Activated CD4-positive, alpha-beta T cell treated with anti-CD3 and anti-CD28 coated beads for 24 hours (primary cell): ENCODE measurements at places on chromosomes 2 and 18.

DNA sequence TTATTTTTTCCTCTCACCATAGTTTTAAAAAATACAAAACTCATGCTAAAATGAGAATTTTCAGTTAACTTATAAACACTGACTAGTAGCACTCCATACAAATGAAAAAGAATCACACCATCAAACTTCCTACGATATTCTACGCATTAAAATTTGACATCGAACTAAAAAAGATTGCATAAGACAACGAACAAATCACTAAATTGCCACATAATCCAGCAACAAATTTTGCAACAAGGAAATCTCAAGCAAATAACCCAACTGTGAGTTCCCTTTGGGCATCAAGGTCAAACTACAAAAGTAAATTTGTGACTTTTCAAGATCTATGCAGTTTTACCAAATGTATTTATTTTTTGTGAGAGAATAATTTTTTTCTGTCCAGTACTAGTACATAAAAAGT lies 1.5 kb downstream of the MAP3K2 start:
- DNase-seq, result no peak

- DNase-seq, result no peak
These were observed 110.4 kb downstream of the MAP2 start for GRCh38 chr2:209534228-209534627.

DNA sequence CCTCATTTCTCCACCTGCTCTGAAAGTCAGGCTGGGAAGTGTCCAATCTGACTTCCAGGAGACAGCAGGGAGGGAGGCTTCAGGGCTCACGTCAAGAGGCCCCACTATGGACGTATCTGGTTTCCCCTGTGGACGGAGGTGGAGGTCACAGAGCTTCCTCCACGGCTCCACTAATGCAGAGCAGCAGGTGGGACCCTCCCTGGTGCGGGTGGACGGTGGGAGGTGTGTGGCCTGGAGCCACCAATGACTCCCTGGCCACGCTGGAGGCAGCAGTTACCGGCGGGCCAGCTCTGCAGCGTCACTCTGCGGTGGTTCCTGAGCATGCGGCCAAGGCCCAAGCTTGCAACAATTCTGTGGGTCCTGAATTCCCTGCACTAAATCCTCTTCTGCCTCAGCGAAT lies 9.0 kb downstream of the CRACDL start:
- no peak for DNase-seq

- no peak for DNase-seq
These were observed 238.2 kb upstream of the RBBP8 start for GRCh38 chr18:22694954-22695353.

GRCh38 chr18:78965917-78966792 lies 13.5 kb upstream of the SALL3 start:
- no peak for DNase-seq

DNA sequence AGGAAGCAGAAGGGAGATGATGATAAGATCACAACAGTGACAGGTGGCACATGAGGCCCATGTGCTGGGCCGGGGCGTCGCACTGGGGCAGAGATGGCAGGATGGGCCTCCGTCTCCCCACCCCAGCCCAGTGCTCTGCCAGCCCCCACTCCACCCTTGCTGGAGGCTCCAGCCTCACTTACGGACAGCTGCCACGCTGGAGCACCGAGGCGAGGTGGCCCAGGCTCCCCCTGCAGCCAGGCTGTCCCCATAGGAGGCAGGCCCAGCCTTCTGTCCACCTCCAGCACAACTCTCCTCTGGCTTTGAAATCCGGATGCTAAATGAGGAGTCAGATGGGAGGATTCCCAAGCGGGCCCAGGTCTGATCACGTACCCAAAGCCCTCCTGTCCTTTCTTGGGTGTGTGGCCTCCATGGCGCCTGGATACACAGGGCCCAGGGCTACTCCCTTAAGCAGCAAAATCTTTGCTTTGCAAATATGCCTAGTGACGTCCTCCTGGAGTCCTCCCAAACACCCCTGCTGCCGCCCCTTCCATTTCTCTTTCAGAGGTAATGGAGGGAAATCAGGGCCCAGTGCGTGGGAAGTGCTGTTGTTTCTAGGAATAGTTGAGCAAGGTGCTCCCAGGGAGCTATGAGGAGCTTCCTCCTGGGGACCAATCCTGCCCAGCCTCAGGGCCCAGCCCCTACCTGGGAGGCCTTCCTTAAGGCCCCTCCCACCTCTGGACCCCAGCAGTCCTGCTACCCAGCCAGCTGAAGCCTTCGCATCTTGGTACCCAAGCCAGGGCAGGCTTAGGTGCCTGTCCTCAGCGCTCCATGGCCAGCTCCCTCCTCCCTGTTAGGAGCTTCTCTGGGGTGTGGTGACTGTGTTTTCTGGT lies 170.4 kb upstream of the MYCN start:
- no peak for DNase-seq

- no peak for DNase-seq
These were observed 139.8 kb upstream of the TANK start for GRCh38 chr2:161020437-161020836.

- DNase-seq, result no peak
These were observed 62.5 kb downstream of the CENPO start for GRCh38 chr2:24855726-24856125.

GRCh38 chr2:32463110-32463509 lies 106.3 kb downstream of the BIRC6 start:
- no peak for DNase-seq

DNA sequence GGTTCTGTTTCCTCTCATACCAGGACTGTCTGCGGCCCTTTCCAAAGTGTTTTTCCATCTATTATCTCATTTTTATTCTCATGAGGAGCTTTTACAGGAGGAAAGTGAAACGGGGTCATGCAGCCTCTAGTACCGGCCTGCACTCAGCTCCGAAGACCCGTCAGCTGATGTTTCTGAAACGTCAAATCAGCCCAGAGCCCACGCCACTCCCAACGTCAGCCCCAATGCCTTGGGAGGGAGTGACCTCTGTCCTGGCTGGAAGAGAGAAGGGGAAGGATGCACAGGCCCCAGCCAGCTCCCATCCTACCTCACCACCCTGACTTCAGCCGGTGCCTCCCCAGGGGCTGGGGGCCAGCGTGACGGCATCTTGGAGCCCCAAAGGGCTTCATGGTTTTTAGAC lies 58.5 kb downstream of the ADCY3 start:
- DNase-seq, result no peak

DNA sequence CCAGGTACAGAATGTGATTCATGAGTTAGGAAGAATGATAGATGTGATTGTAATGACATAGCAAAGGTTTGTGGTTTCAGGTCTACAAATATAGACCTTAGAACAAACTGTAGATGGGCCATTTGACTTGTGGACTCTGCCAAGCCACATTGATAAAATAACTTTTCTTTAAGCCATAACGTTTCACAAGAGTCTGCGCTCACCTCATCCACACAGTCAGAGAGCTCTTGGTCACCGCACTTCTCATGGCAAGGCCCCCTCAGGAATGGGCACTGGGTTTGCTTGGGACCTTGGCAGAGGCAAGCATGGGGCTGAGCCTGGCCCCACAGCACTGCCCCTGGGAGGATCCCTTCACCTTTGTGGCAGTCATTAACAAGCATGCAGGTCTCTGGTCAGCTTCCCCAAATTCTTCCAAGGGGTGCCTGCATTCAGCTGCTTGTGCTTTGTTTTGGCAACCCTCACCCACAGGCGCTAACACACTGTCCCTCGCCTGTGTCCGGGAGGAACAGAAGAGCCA lies 14.0 kb downstream of the ARMC9 start:
- no peak for DNase-seq

DNA sequence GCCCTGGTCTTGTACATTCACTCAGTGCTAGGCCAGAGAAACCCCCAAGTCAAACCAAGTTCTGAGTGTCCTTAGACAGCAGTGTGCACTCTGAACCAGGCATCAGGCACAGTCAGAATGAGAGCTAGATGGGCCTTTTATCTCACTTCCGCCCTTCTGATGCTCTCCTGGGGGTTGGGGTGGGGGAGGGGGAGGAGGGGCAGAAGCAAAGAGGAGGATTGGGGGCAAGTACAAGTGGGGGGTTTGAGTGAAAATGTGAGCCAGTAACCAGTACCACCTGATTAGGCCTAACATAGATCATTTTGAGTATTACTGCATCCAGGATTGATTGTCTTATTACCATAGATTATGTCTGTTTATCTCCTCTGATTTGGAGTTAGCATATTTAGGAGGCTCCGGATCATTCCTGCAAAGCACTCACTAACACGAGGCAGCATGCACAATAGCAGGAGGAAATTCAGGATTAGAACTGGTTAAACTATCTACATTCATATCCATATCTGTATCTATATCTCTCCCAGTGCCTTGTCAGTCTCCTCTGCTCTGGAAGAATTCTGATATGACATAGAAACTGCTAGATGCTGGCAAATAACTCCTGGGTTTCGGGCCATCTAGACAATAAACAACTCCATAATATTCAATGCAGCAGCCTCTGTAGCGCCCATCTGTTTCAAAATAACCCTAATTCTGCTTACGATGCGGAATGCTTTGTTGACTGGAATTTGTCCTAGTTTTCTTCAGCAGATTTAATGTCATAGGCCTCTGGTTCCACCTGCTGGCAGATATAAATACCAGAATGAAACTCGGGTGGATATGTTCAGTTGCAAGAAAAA lies 149.1 kb downstream of the RHBDD1 start:
- DNase-seq, result no peak

- DNase-seq, result no peak
These were observed 9.2 kb downstream of the ACOXL start for GRCh38 chr2:110741491-110741980.

- peak; percentile 51 for DNase-seq
These were observed at the start of gene MAL for GRCh38 chr2:95025406-95026319. MAL (plus strand) TSS chr2:95025708; CDS start chr2:95025793, 85 bp downstream.

- no peak for DNase-seq
These were observed 4.8 kb downstream of the CWC22 start for GRCh38 chr2:180002198-180002770.

DNA sequence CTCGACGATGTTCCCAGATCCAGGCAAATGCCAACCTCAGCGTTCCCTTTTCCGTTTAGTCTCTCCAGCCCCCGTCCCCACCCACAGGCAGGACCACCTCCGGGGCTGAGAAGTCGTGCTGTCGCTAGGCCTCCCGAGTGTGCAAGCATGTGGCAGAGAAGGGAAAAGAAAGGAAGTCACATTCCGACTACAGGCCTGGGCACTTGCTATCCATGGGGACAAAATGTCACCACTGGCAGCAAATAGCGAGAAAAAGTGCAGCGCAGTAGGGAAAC lies 420 bp downstream of the PIGN start:
- DNase-seq, result no peak

- no peak for DNase-seq
These were observed 461.6 kb downstream of the BCL11A start for GRCh38 chr2:60091894-60092293.

GRCh38 chr2:152443771-152444170 lies 108.8 kb downstream of the FMNL2 start:
- DNase-seq, result no peak

DNA sequence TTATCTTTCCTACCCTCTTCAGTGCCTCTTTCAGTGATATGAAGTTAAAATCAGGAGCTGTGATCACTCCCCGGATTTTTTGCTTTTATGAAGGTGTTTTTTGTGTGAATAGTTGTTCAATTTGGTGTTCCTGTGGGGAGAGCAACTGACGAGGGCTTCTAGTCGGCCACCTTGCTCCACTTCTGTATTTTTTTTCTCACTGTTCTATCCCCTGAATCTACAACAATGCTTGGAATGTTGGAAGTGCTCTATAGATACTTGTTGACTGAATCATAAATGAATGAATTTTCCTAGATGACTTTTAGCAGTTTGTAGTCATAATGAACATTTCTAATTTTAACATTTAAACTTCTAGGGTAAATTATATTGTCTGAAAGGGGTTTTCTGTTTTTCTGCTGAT lies 247.3 kb downstream of the ZNF385B start:
- DNase-seq, result no peak

- DNase-seq, result no peak
These were observed 1.4 kb downstream of the EHBP1 start for GRCh38 chr2:62706721-62707521.

- peak; percentile 55 for DNase-seq
These were observed 76.6 kb upstream of the MAP4K3 start for GRCh38 chr2:39513641-39514094.

GRCh38 chr2:113755835-113756354 lies 547 bp downstream of the SLC35F5 start:
- peak; percentile 22 for DNase-seq

GRCh38 chr2:189285962-189286645 lies 106.5 kb upstream of the COL5A2 start:
- DNase-seq, result no peak

- no peak for DNase-seq
These were observed 74.9 kb upstream of the ARL4C start for GRCh38 chr2:234571620-234572407.

DNA sequence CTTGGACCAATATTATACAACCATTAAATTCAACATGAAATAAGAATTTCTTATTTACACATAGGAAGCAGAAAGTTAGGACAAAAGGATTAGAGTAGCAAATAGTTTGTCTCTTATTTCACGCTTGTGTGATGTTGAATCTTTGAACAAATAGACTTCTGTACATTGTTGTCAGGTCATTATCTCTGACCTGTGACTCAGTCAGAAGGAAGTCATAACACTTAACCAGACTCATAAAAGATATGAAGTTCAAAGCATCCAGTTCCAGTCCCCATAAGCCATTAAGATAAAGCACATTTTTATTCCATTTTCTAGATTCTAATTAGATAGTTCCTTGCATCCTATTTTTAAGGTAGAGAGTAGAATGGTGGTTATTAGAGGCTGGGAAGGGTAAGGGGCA lies 130.8 kb downstream of the UPP2 start:
- DNase-seq, result no peak

- no peak for DNase-seq
These were observed 68.6 kb downstream of the CIB4 start for GRCh38 chr2:26572591-26572990.

DNA sequence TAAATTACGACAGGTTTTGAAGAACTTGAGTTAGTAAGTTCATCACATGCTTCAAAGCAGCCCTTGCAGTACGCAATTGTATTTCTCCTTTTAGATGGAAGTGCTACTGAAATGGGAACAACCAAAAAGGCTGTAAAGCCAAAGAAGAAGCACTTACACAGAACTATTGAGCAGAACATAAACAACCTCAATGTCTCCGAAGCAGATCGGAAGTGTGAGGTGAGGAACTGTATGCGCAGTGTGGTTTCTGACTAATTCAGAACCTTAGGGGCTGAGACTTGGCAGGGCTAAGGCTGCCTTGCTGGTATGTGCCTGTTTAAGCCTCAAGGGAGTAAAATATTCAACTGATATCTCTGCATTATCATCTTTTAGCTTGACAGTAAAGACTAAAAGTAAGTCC lies 8.4 kb downstream of the NCAPH start:
- DNase-seq, result no peak

- peak; percentile 6 for DNase-seq
These were observed 24.4 kb downstream of the GRHL1 start for GRCh38 chr2:9975805-9976447.

GRCh38 chr2:212997526-212998020 lies 153.8 kb downstream of the IKZF2 start:
- DNase-seq, result no peak

- no peak for DNase-seq
These were observed 288.5 kb upstream of the SLC8A1 start for GRCh38 chr2:40740419-40740818.

GRCh38 chr2:28516950-28517349 lies 21.1 kb downstream of the PLB1 start:
- no peak for DNase-seq

- DNase-seq, result no peak
These were observed 341.1 kb downstream of the ARL6IP6 start for GRCh38 chr2:153059338-153060052.

GRCh38 chr2:153074207-153074606 lies 355.8 kb downstream of the ARL6IP6 start:
- no peak for DNase-seq

GRCh38 chr2:133498662-133499585 lies 69.3 kb downstream of the NCKAP5 start:
- no peak for DNase-seq

- DNase-seq, result no peak
These were observed 99.0 kb downstream of the CPO start for GRCh38 chr2:207038299-207038698.
